ENCODE measurements at places on chromosomes 1 and 21.

- no peak for DNase-seq
These were observed 12.8 kb upstream of the MRPL9 start for GRCh38 chr1:151775894-151776664.

DNA sequence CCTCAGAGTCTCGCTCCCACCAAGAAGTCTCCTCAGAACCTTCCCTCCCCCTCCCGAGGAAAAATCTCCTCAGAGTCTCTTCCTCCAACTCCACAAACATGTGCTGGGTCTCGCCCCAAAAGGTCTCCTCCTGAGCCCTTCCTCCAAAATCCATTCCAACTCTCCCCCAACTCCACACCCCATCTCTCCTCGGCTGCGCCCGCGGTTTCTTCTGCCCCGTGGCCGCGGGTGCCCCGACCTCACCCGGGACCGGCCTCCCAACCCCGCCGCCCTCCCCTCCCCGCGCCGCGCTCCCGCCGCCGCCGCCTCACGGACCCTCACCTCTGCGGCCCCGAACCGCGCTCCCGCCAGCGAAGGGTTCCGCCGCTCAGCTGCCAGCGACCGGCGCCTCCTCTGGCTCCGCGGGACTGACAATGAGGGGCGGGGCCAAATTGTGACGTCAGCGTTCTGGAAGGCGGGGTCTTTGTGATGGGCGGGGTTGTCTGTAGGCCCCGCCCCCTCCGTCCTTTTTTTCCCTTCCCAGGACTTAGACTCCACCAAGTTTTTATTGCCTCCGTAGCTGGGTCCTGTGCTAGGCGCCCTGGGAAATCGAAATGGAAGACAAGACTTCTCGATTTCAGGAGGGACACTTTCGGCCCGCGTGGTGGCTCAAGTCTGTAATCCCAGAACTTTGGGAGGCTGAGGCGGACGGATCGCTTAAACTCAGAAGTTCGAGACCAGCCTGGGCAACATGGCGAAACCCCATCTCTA lies at the start of gene LUZP1:
TSS of gene LUZP1 (minus strand) at position 412 of the 750 bp plus-strand sequence.
- peak; percentile 68 for DNase-seq

GRCh38 chr1:245409341-245410195 lies 254.8 kb downstream of the KIF26B start:
- DNase-seq = no peak

GRCh38 chr1:205064301-205064700 lies 20.0 kb downstream of the TMEM81 start:
- no peak for DNase-seq

Measured in bone marrow (tissue), 2 donors.